ELR (cell line): ENCODE measurements at places on chromosomes 7 and 10.

GRCh38 chr7:133575726-133576440 is 323.0 kb downstream of the EXOC4 start:
- no peak for DNase-seq

DNA sequence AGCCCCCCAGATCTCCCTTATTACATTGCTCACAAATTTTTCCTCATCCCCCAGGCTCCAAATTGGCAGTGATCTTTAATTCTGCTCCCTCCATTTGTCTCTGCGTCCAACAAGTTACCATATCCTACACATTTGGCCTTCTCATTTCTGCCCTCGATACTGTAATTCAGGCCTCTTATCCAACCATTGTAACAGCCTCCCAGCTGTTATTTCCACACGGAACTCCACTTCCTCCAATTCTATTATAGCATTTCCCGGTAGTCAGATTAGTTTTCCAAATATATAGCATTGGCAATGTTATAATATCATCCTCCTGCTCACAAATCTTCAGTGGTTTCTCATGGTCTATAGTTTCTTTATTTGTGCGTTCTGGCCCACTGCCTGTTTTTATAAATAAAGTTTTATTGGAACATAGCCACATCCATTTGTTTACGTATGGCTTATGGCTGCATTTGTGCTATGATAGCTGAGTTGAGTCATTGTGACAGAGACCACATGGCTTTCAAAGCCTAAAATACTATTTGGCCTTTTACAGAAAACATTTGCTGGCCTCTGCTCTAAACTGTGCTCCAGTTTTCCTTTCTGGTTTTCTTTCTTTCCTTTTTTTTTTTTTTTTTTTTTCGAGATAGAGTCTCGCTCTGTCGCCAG is 126.5 kb upstream of the ZNF438 start:
- DNase-seq: no peak

GRCh38 chr10:31698181-31698830 is 230.3 kb downstream of the ARHGAP12 start:
- peak; percentile 80 for DNase-seq

DNA sequence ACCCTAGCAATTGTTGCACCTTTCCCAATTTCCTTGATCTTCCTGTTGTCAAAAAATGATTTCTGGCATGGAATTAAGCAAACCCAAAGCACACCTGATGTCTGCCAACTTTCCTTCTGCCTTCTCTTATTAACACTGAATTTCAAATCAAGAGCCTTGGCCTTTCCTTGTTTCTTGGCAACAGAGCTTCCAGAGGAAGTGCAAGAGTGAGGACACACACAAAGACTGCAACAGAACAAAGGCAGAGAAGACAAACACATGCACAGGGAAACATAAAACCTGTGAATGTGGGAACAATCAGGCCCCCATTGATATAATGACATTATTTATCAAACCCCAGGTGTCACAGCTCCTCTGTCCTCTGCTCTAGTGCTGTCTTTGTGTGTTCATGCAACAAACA is 73.0 kb upstream of the IL6 start:
- no peak for DNase-seq

DNA sequence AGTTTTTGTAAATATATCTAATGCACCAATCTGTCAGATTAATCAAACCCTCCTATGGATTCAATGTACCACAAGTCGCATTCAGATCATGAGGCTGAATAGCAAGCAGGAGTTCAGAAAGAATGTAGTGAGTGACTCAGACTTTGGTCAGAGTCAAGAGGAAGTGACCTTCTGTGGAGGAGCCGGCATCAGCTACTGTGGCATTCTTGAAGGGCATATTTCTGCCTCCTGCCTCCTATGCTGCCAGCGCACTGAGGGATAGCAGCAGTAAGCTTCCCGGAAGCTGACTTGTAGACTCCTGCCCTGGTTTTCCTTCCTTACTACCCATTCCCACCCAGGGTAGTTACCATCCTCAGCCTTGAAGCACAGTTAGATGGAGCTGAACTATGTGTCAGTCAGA is 867.5 kb downstream of the NRG3 start:
- peak; percentile 77 for DNase-seq

DNA sequence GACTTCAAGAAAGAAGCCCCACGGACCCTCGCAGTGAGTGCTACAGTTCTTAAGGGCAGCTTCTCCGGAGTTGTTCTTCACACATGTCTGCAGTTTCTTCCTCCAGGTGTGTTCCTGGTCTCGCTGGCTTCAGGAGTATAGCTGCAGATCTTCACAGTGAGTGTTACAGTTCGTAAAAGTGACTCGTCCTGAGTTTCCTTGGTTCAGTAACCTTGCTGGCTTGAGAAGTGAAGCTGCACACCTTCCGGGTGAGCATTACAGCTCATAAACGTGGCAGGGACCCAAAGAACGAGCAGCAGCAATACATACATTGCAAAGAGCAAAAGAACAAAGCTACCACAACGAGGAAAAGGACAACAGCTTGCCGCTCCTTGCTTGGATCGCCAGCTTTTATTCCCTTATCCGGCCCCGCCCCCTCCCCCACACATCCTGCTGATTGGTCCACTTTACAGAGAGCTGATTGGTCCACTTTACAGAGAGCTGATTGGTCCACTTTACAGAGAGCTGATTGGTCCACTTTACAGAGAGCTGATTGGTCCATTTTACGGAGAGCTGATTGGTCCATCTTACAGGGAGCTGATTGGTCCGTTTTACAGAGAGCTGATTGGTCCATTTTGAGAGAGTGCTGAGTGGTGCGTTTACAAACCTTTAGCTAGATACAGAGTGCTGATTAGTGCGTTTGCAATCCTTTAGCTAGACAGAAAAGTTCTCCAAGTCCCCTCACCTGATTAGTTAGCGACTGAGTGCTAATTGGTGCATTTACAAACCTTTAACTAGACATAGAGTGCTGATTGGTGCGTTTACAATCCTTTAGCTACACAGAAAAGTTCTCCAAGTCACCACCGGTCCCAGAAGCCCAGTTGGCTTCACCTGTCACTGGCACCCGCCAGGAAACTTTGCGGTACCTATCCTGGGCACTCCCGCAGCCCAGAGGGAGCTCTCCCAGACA is 165.3 kb downstream of the AGMO start:
- no peak for DNase-seq

DNA sequence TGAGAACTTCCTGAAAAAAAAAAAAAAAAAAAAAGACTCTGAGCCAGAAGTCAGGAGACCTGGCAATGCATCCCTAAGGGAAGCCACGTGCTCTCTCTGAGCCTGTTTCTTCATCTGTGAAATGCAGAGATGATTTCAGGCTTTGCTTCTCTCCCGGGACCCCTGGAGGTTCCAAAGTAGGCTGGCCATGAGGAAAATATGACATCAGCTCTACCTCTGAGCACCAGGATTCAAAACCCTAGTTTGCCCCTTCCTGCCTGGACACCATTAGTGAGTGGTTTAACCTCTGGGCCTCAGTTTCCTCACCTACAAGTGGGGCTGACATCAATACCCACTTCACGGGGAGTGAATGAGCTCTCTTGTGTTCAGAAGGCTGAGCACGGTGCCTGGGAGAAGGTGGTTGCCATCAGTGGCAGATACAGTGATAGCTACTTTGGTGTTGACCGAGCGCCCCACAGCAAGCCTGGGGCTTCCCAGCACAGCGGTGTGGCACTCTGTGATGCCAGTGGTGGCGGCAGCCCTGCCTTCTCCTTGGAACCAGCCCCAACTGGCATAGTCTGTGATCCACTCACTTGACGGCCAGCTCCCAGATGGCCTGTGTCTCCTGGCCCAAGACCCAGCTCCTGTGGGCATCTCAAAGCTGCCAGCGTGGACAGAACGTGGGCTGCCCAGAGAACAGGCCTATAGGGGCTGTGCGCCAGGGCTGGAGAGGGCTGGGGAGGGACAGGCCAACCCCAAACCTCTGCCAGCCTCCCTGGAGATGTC is 153.1 kb upstream of the UNC5B start:
- no peak for DNase-seq

DNA sequence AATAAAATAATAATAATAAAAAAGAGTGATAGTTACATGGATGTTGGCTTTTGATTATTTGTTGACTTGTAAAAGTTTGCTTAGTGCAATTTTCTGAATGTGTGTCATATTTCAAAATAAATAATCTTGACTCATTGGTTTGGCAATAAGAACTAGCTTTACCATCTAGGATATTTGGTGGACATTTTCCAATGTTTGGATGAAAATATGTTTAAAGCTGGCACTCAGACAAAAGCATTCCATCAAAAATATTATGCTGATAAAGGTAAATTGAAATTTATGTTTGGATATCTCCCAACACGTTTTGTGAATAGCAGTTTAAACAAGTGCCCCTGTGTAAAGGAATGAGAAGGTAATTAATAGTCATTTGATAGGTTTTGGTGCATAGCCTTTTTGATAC is 62.5 kb upstream of the KCNMA1 start:
- no peak for DNase-seq

DNA sequence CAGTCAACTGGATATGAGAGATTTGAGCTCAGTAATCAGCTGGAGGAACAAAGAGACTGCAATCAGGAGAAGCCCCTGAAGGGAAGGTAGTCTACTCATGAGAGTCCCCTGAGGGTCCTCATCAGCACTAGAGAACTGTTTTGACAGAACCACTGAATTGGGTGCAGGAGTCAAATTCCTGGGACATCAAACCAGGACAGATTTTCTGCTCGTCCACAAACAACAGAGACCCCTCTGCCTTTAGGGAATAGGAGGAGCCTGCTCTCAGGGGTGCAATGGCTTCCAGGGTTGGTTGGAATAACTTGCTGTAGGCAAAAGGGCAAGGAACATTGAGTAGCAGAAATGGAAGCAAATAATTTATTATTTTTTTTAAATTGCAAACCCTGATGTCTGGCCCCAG is 21.9 kb upstream of the NEUROD6 start:
- DNase-seq: no peak

- peak; percentile 67 for DNase-seq
Measured at GRCh38 chr7:136133551-136133950, 156.4 kb upstream of the MTPN start.
